ENCODE measurements at places on chromosomes 5 and 9.

GRCh38 chr5:36301858-36302603, at the start of gene RANBP3L:
TSS of gene RANBP3L (minus strand) at chr5:36301902. CDS start at chr5:36301416, 486 bp downstream.
- H3K36me3 ChIP-seq, result no peaks in the 10 kb centered on the region
- no peak for DNase-seq
- H3K4me3 ChIP-seq, result no peak within 1 kb of the TSS
- H3K27ac ChIP-seq, result no peak within 1 kb of the TSS
- no peaks in the 10 kb centered on the region for H3K27me3 ChIP-seq
- H3K4me1 ChIP-seq, result no peaks in the 10 kb centered on the region

GRCh38 chr5:139676406-139676805, 28.3 kb downstream of the CXXC5 start:
- H3K36me3 ChIP-seq, result peaks cover 5% of the 10 kb centered on the region
- no peak overlapping the region for H3K27ac ChIP-seq
- no peak overlapping the region for H3K4me3 ChIP-seq

DNA sequence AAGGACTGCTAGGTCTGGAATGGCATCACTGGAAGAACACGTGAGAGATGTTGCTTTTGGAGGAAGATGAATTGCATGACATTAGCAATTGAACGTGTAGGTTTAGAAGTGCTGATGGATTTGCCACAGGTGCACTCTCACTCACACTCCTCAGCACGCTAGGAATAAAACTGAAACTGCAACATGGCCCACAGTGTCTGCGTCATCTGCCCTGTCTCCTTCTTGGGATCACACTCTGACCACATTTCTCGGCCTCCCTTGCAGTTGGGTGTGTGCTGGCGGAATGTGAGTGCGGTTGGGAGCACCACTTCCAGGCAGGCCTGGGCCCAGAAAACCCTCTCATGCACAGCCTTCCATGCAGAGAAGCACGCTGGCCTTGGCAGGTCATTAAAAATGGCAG, 152.8 kb upstream of the LHFPL2 start:
- no peaks in the 10 kb centered on the region for H3K4me1 ChIP-seq
- H3K4me3 ChIP-seq, result no peak overlapping the region
- H3K27ac ChIP-seq, result no peak overlapping the region
- no peak for DNase-seq

DNA sequence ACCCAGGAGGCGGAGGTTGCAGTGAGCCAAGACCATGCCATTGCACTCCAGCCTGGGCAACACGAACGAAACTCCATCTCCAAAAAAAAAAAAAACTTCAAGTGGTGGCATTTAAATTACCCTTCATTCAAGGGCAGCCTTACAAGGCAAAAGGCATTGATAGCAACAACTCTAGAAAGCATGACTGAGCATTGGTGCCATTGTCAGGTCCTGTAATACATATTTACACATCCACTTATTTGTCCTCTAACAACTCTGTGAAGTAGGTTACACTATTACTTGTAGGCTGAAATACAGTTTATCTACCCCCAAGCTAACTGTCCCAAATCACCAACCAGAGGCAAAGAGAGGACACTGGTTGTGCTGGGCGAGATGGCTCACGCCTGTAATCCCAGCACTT, 52.7 kb upstream of the LARP1 start:
- H3K4me1 ChIP-seq, result peaks cover 5% of the 10 kb centered on the region
- DNase-seq, result no peak
- H3K27ac ChIP-seq, result no peak overlapping the region
- no peak overlapping the region for H3K4me3 ChIP-seq
- H3K27me3 ChIP-seq, result no peaks in the 10 kb centered on the region

DNA sequence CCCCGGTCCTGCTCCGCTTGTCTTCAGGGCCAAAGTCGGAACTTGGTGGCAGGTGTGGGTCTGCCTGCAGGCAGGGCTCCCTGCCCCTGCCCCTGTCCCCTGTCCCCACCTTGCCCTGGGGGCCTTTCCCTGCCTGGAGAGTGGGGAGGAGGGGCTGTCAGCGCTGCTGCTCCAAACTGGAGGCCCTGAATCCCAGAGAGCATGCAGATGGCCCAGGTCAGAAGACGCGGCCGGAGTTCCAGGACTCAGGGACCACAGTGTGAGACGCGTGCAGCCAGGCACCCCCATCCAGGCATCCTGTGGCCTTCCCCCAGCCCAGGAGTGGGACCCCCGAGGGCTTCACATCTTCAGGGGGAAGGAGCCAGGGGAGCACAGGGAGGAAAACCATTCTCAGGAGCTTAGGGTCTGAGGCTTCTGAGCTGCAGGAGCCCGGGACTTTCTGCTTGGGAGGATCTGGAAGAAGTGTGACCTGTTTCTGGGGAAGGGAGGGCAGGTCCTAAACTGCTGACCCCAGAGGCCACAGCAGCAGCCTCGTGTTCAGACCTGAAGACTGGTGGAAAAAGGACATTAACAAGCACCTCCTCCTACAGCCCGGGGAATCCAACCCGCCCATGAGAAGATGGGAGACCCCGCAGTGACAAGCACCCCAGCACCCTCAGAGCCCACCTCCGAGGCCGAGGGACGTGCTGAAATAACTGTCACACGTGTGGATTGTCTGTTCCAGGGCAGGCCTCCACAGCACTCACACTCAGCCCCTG, 38.0 kb downstream of the RASGEF1C start:
- H3K4me3 ChIP-seq, result no peak overlapping the region
- no peaks in the 10 kb centered on the region for H3K27me3 ChIP-seq
- no peak overlapping the region for H3K27ac ChIP-seq
- no peak for DNase-seq
- no peaks in the 10 kb centered on the region for H3K4me1 ChIP-seq

GRCh38 chr5:11507156-11507910, 396.9 kb downstream of the CTNND2 start:
- H3K4me1 ChIP-seq, result no peaks in the 10 kb centered on the region
- no peak overlapping the region for H3K4me3 ChIP-seq
- no peaks in the 10 kb centered on the region for H3K36me3 ChIP-seq
- no peak overlapping the region for H3K27ac ChIP-seq

Data from mesendoderm (in vitro differentiated cells).